ENCODE measurements at places on chromosomes 3 and 15.

GRCh38 chr3:48058091-48058490, 41.9 kb upstream of the MAP4 start:
- no peak for DNase-seq

- DNase-seq = peak; percentile 20
Observed at GRCh38 chr3:33439546-33440327, 468 bp downstream of the UBP1 start.

DNA sequence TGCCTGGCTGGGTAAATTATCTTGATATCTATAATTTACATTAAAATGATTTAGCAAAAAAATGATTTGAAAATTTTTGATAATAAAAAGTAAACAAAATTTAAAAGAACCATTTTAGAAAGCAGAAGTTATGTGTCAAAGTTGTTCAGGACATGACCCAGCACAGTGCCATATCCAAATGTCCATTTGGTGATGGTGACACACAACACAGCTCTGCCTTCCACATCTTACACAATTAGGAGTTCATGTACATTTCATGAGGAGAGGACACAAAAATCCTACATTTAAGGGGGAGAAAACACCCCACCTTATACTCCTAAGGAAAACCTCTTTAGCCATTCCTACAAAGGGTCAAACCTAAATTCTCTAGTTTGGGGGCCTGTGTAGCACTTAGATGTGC, 10.7 kb upstream of the UBE2E1 start:
- no peak for DNase-seq

GRCh38 chr3:188240189-188240981, 86.4 kb downstream of the LPP start:
- no peak for DNase-seq

GRCh38 chr15:41564286-41564959, 5.4 kb downstream of the TYRO3 start:
- DNase-seq = no peak

DNA sequence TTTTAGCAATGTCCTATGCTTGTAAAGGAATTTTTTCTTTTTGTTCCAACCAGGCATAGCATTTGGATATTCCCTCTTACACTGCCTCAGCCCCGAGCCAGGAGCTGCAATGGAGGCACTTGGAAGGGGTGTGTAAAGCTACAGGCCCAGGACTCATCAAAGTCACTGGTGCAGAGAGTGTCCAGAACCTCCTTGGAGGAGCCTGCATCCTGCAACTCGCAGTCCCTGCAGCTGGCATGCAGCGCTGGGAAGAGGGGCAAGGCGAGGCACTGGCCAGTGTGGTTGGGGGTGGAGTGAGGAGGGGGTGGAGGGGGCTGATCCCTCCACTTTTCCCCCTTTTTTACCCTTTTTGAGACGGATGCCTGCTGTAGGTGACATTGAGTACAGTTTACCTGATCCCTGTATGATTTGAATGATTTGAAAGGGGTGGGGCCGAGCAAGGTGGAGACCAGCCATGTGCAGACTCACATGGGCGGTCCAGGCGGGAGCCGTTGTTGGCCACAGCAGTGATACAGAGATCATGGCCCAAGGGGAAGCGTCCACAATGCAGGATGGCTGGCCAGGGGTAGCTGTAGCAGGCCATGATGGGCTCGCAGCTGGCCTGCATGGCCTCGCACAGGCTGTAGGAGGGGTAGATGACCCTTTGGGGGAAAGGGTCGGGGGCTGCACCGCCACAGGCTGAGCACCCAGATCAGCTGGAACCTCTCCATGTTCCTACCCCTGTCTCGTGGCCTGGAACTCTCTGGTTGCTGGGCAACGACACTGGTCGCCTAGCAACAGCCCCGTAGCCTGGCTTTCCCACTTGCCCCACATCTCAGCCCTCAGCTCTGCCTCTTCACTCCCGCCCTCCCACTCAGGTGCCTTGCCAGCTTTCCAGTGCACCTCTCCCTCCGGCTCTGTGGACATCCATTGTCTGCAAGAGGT, 7.9 kb downstream of the P4HTM start:
- no peak for DNase-seq

DNA sequence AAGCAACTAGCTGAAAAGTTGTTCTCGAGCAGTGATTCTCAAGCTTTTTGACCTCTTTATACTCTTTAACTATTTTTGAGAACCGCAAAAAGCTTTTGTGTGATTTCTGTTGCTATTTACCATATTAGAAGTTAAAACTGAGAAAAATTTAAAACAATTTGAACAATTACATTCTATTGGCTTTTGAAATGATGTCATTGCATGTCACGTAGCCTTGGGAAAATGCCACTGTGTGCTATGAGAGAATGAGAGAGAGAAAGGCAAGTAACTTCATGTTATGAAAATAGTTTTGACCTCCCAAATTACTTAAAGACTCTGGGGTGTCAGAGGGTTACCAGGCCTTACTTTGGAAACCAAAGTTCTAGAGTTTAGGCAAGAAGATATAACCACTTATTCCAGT, 8.0 kb downstream of the USP13 start:
- DNase-seq = no peak

GRCh38 chr3:71990545-71990944, 205.6 kb upstream of the PROK2 start:
- no peak for DNase-seq

DNA sequence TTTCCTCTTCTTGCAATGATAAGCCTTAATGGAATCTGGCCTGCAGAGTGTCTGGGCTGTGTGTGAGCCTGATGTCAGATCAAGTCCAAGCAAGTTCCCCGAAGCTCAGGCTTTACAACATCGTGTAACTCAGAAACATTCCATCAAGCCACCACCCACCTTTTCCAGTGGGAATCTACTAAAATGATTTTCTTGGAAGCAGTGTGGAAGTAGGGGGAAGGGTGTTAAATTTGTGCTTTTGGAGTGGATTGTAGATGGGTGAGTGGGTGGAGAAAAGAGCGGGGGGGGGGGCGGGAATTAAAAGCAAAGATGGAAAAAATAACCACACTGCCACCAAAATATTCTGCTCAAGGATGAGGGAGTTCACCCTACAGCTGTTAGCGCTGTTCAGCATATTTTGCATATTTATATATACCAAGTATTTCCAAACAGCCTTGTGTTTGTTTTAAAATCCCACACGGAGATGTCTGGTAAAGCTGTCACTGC, 53.6 kb downstream of the VGLL3 start:
- no peak for DNase-seq

DNA sequence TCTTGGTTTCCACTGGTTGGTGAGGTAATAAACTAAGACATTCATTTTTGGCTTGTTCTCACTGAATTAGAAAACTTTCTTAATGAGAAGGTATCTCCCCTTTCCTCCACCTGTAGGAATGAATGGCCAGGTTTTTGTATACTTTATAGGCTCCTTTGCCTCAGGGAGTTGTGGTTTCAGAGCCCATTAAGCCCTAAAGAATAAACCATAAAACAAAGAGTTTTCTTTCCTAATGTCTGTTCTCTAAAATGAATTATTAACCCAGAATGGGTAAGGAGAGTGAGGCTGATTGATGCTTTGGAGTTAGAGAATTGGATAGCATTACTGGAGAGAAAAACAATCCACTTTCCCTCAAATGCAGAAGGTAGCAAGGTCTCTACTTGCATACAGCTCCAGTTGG, 67.6 kb downstream of the TIGIT start:
- DNase-seq = no peak

DNA sequence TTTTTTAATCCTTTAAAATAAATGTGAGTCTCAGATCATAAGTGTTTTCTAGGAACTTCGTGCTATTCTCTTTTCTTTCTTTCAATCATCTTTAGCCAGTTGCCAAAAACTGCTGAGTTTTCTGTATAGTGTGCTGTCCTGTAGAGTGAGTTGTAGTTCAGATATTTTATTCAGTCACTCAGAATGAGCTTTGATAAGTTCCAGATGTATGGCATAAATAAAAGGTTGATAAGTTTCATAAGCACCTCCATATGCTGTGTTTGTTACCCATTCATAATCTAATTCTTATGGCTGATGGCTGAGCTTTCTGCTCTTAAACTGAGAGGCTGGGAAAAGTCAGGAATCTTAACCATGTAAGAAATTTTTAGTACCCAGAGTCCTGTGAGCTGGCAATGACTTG, 59.3 kb upstream of the COL6A6 start:
- DNase-seq = no peak

GRCh38 chr3:43063114-43063513, 42.8 kb downstream of the POMGNT2 start:
- no peak for DNase-seq

GRCh38 chr3:184976-185375, 11.6 kb upstream of the CHL1 start:
- DNase-seq = no peak

- no peak for DNase-seq
Observed at GRCh38 chr3:66800941-66801545, 197.1 kb upstream of the KBTBD8 start.

DNA sequence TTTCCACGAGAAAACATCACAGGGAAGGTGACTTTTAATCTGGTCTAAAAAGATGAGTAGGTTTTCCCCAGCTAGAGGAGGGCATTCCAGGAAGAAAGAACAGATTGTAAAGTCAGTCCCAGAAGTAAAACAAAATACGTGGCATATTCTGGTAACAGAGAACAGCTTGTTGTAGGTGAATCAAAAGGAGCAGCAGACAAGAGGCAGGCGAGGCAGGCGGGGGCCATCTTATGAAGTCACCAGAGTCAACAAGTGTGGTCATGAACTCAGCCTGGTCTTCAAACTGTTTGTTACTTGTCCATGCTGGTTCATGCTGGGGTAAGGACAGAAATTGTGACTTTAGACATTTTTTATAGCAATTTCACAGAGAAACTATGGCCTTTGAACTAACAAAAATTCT, 4.0 kb upstream of the POPDC2 start:
- no peak for DNase-seq

GRCh38 chr15:40722354-40722753, 27.4 kb downstream of the RAD51 start:
- DNase-seq = no peak

GRCh38 chr15:50377867-50378751, 23.1 kb upstream of the GABPB1 start:
- DNase-seq = no peak

- no peak for DNase-seq
Observed at GRCh38 chr3:141981084-141981483, 104.6 kb downstream of the ATP1B3 start.

DNA sequence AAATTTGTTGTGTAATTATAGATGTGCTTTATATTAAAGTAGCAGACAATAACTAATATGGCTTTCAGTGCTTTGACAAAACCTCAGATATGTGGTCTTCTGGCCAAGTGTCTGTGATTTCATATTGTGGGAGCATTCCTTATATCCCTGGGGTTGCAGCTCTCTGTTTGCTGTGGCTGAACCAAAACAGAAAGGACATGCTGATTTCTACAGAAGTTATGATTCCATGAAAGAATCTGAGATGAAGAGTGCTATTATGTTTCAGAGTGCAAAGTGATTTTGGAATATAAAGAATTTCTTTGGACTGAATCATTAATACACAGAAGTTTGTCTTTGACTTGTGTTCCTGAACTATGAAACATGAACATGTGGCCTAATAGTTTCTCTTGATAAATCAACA, 36.5 kb downstream of the CDV3 start:
- no peak for DNase-seq

DNA sequence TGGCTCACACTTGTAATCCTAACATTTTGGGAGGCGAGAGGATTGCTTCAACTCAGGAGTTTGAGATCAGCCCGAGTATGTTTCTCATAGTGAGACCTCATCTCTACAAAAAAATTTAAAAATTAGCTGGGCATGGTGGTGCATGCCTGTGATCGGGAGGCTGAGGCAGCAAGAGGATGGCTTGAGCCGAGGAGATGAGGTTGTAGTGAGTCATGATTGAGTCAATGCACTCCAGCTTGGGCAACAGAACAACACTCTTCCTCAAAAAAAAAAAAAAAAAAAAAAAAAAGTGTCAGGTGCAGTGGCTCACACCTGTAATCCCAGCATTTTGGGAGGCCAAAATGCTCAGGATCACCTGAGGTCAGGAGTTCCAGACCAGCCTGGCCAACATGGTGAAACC, 2.4 kb downstream of the RPL39L start:
- DNase-seq = no peak

- no peak for DNase-seq
Observed at GRCh38 chr3:44883213-44883955, 9.0 kb downstream of the TGM4 start.
